ENCODE measurements at places on chromosomes 5 and 9. TPM values are rescaled to one million over a fixed set of nuclear protein-coding genes. Genes with fewer than 3 reads are reported as not detected.

Gene SLC36A3
- total RNA-seq, result not detected

Gene FAM221B
- total RNA-seq, result not detected

Gene IGIP
- total RNA-seq, result 10.5 TPM

Gene EGFLAM
- total RNA-seq, result 7.5 TPM

Gene HAPLN1
- 0.16 TPM for total RNA-seq

Gene NOXA1
- 4.6 TPM for total RNA-seq

Gene LHX6
- 6.5 TPM for total RNA-seq

- no peak for DNase-seq
- no peak overlapping the region for H3K27ac ChIP-seq
- H3K36me3 ChIP-seq, result no peaks in the 10 kb centered on the region
- no peaks in the 10 kb centered on the region for H3K4me1 ChIP-seq
- H3K27me3 ChIP-seq, result peaks cover 4% of the 10 kb centered on the region
Observed at GRCh38 chr5:52007230-52007858, 624.1 kb downstream of the ISL1 start.

GRCh38 chr5:134070725-134071613 lies 43.5 kb upstream of the TCF7 start:
- peaks cover 9% of the 10 kb centered on the region for H3K4me1 ChIP-seq
- H3K36me3 ChIP-seq, result no peaks in the 10 kb centered on the region

GRCh38 chr9:118366228-118366627 lies 662.0 kb downstream of the TLR4 start:
- no peak overlapping the region for H3K27ac ChIP-seq
- no peak overlapping the region for H3K4me3 ChIP-seq
- DNase-seq, result no peak
- no peaks in the 10 kb centered on the region for H3K4me1 ChIP-seq
- H3K27me3 ChIP-seq, result no peaks in the 10 kb centered on the region
- H3K36me3 ChIP-seq, result no peaks in the 10 kb centered on the region

DNA sequence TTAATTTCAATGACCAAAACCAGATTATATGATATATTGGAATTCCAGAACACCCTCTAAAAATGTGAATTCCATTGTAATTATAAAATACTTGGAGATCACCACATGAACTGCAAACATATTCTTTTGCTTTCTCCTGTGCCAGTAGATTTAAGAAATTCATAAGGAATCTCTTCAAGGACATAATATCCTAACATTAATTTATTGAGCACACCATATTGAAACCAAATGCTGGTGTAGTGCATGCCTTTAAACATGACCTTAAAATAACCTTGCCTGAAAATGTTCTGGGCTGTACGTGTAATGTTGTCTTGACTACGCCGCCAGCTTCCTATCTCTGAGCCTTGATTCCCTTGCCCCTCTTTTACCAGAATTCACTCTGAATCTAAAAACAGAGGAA lies 205.0 kb upstream of the ACTBL2 start:
- no peaks in the 10 kb centered on the region for H3K36me3 ChIP-seq
- no peaks in the 10 kb centered on the region for H3K4me1 ChIP-seq
- no peak overlapping the region for H3K4me3 ChIP-seq
- H3K27ac ChIP-seq, result no peak overlapping the region
- no peaks in the 10 kb centered on the region for H3K27me3 ChIP-seq
- DNase-seq, result no peak

DNA sequence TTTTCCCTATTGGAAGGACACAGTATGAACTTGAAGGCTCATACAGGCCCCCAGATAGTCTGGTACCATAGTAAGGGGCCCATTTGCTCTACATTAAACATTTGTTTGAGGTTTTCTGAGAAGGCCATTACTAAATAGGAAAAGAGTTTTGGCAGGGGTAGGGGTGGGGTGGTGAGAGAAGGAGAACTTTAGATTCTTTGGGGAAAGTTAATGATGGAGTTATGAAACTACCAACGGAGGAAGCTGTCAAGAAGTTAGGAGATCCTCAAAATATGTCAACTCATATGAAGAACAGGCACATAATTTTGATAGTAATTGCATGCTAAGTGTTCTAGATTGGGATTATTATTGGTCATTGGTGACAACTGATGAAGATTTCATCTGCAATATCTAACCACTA lies 114.7 kb downstream of the TAF11L14 start:
- H3K4me3 ChIP-seq, result no peak overlapping the region
- DNase-seq, result no peak
- no peaks in the 10 kb centered on the region for H3K36me3 ChIP-seq
- H3K4me1 ChIP-seq, result no peaks in the 10 kb centered on the region
- no peaks in the 10 kb centered on the region for H3K27me3 ChIP-seq

DNA sequence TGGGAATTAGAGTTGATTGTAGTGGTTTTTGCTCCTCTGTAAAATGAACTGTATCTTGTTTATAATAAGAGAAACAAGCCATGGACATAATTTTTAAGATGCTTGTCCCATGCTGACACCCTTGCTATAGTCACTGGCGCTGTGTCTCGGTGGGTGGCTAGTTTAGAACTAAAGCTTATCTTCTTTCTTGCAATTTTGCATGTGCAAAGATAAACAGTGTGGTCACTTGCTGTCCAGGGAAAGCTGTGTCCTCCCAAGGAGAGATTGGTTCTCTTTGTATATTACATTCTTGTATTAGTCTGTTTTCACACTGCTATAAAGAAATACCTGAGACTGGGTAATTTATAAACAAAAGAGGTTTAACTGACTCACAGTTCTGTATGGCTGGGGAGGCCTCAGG lies 143.8 kb downstream of the MELK start:
- H3K27ac ChIP-seq, result no peak overlapping the region
- H3K27me3 ChIP-seq, result no peaks in the 10 kb centered on the region
- no peaks in the 10 kb centered on the region for H3K36me3 ChIP-seq
- H3K4me3 ChIP-seq, result no peak overlapping the region
- H3K4me1 ChIP-seq, result no peaks in the 10 kb centered on the region

DNA sequence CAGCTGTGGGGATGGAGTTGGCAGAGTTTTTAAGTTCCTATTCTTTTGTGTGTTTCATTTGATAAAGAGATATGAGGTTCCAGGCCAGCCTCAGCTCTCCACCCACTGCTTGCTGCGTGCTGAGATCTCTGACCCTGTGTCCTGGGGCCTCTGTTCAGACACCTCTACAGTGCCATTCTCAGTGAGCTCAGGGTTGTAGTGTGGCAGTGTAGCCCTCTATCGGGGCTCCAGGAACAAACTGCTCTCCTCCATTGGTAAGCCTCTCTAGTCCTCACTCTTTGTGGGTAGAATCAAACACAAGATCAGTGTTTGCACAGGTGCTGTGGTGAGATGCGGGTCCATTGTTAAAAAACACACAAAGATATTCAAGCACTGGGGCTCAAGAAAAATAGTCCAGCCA lies 386.6 kb upstream of the RPS23 start:
- no peak overlapping the region for H3K27ac ChIP-seq
- H3K27me3 ChIP-seq, result no peaks in the 10 kb centered on the region
- H3K4me1 ChIP-seq, result no peaks in the 10 kb centered on the region
- DNase-seq, result no peak
- H3K4me3 ChIP-seq, result no peak overlapping the region

DNA sequence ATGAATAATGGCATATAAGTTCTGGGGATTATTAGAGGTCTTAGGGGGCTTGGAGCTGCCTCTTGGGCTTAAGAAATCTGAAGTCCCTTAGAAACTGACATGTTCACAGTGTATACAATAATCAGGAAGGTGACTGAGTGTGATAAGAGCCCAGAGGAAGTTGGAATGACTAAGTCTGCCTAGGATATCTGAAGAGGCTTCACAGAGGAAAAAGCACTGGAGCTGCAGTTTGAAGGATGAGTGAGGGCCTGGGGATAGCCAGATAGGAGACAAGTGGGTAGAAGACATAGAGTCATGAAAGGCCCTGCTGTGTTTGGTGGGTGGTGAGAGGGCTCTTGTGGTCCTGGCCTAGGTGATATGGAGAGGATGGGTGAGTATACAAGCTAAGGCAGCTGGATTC lies 8.8 kb downstream of the NEUROG1 start:
- no peak overlapping the region for H3K4me3 ChIP-seq
- DNase-seq, result no peak
- H3K36me3 ChIP-seq, result no peaks in the 10 kb centered on the region
- H3K27ac ChIP-seq, result no peak overlapping the region
- peaks cover 81% of the 10 kb centered on the region for H3K27me3 ChIP-seq
- no peaks in the 10 kb centered on the region for H3K4me1 ChIP-seq

- H3K4me3 ChIP-seq, result peak overlapping the region; percentile 85
- H3K27me3 ChIP-seq, result no peaks in the 10 kb centered on the region
- peak overlapping the region; percentile 64 for H3K27ac ChIP-seq
- H3K4me1 ChIP-seq, result peaks cover 9% of the 10 kb centered on the region
Observed at GRCh38 chr9:127225801-127226625, 38.6 kb upstream of the GARNL3 start.

DNA sequence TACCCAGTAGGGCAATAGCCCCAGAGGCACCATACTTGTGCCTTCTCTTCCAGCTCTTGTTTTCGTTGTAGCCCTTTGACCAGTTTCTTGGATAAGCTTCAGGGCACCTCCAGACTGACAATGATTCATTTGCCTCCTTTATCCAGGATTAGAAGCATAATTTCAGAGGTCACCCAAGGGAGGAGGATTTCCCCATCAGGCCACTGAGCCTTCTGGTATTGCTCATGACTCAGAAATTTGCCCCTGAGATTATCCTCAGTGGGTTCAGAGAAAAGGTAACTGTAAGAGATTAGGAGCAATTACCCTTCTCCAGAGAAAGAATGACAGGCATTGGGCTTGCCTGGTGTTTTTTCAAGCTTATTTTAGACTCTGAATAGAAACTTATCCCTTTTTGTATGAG lies 147.9 kb downstream of the MSX2 start:
- H3K36me3 ChIP-seq, result no peaks in the 10 kb centered on the region
- no peak overlapping the region for H3K4me3 ChIP-seq

Measured in heart left ventricle (tissue), 16 donors.